ENCODE measurements at places on chromosomes 1 and 21.

- DNase-seq: peak; percentile 55
Measured at GRCh38 chr1:212012034-212012740, 23.2 kb downstream of the INTS7 start.

GRCh38 chr21:46368533-46369285 is 44.8 kb downstream of the PCNT start:
- no peak for DNase-seq

- no peak for DNase-seq
Measured at GRCh38 chr1:85198864-85199263, 2.0 kb downstream of the SYDE2 start.

DNA sequence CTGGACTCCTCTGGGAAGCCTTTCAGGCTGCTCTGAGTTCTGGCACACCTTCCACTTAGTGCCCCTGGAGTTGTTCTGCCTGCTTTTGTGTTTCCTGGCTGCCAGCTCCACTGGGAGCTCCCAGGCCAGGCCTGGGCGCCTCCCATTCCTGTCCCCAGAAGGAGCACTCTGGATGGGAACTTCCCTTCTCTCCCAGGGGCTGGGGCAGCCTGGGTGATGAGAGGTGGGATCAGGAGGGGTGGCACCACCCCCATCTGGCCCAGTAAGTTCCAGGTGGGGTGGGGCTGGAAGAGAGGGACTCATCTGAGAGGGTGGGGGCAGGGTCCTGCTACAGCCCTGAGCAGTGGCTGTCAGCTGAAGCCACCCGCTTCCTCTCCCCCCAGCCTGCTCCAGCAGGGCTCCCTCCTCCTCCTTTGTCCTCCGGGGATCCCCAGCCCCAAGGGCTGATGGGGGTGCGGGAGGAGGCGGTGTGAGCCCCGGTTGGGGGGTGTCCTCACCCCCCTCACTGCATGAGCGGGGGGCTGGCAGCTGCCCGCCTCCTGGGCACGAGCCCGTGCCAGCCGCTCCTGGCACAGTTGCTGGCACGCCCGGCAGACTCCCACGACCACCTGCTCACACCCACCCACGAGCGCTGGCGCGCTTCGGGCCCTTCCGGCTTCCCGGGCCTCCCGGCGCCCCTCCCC is 4.7 kb downstream of the FOXO6 start:
- DNase-seq: peak; percentile 48

DNA sequence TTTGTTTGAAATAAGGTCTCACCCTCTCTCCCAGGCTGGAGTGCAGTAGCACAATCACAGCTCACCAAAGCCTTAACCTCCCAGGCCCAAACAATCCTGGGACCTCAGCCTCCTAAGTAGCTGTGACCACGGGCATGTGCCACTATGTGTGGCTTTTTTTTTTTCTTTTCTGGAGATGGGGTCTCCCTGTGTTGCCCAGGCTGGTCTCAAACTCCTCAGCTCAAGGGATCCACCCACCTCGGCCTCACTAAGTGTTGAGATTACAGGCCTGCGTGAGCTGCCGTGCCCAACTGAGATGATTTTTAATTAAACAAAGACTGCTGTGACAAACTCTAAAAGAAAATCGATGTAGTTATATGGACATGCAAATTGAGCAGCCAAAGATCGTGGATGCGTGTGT is 768.4 kb upstream of the ADGRL2 start:
- no peak for DNase-seq

- no peak for DNase-seq
Measured at GRCh38 chr1:246304484-246305259, 202.4 kb downstream of the SMYD3 start.

- DNase-seq: no peak
Measured at GRCh38 chr1:3618531-3618880, 6.3 kb upstream of the TPRG1L start.

DNA sequence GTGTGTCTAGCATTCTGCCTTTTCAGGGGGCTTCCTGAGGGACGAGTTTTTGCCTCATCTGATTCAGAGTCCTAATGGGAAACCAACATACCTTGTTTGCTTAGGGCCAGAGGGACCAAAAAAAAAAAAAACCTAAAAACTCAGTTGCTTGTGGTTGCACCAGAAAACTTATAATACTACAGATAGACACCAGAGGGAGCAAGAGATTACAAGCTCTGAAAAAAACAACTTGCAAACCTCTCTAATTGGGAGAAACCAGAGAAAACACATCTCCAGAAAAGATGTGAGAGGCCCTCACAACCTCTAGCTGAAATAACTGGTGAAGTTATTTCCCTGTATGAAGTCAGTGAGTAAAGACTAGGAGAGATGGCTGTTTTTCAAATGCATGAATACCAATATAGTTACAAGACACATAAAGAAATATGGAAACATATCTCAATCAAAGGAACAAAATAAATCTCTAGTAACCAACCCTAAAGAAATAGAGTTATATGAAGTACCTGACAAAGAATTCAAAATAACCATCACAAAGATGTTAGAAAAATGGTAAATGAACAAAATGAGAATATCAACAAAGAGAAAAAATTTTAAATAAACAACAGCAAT is 233.7 kb upstream of the NFIA start:
- no peak for DNase-seq

DNA sequence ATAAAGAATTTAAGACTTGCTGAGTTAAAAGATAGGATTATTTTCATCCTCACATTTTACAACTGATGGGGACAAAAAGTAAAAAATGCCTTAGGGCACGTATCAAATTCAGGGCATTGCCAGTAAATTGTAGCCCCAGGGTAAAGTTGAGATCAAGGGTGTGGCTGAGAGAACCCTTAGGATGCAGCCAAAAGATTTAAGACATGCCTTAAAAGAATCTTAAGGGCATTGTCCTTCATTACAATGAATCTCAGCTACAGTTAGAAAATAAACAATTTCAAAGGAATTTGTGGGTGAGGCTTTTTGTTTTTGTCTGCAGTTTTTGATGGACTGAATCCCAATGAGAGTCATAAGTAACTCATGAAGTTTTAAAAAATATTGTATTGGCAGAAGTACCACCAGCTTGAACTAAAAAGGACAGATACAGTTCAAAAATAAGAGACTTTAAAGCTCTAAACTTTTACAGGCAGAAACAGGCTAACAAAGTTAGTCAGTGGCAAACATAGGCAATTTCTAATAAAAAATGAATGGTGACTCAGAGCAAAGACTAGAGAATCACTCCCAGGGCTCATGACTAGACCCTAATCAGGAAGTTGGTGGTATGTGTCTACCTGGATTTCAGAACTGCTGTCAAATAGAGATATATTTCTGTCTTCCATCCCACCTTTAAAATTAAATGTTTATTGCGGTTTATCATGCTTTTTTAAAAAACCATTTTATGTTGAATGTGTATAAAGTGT is 165.1 kb upstream of the SNX7 start:
- no peak for DNase-seq

- no peak for DNase-seq
Measured at GRCh38 chr1:22540337-22540736, 23.0 kb upstream of the EPHA8 start.

DNA sequence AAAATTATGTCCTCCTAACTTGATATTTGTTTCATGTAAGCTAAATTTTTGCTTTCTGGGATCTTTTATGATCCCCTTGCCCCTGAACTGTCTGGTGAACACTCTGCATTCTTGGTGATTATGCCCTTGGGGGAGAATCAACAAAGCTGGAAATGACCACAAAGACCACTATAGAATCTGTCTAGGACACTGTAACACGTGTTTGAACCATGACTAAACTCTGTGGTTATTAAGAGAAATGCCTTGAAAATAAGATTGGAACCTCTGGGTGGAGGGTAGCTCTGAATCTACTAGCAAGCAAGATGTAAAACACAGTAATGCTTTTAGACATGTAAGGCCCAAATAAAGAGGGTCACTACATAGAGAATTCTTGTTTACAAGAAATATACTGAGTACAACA is 237.5 kb downstream of the HMCN1 start:
- DNase-seq: no peak

DNA sequence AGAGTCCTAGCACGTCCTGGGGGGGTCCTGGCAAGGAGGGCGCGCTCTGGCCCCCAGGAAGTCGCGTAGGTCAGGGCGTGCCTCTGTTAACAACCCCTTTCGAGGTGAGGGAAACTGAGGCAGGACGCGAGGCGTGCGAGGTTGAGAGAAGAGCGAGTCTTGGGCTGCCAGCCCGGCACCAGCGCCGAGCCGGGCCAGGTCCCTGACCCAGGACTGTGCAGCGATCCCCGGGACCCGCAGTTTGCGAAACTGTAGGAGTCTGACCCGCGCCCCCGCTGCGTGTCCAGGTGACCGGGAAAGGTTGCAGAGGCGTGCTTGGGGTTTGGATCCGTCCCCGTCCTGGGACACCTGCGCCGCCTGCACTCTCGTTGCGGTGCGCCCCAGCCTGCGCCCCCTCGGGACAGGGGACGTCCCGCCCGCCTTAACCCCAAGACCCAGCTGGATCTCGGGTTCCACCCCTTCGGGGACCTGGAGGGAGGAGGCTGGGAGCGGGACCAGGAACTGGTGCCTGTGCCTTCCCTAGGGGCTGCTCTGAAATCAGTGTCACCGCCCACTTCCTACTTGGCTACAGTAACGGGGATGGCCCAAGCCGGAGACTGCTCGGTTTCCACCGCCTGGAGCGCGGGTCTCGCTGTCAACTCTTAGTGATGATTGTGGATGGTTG is 493 bp downstream of the DISC1 start:
- DNase-seq: peak; percentile 45

- DNase-seq: no peak
Measured at GRCh38 chr1:18734461-18735223, 104.0 kb downstream of the PAX7 start.

GRCh38 chr1:229629261-229629660 is 3.2 kb downstream of the URB2 start:
- no peak for DNase-seq

DNA sequence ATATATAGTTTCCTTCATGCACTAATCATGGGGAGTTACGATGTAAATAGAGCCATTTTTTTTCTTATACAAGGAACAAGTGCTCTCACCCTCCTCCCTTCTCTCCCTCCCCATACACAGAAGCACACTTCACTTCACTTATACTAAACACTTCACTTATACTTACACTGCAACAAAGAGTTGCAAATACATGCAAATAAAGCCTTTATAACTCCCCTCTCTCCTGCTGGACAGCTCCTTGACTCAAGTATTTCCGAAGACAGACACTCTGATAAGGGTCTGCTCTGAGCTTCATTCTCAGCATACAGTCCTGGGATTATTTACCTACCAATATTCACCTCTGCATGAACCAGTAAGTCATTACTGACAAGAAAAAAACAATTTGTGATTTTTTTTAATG is 35.6 kb upstream of the ERG start:
- DNase-seq: no peak

- no peak for DNase-seq
Measured at GRCh38 chr1:25477448-25478034, 46.8 kb downstream of the MACO1 start.

DNA sequence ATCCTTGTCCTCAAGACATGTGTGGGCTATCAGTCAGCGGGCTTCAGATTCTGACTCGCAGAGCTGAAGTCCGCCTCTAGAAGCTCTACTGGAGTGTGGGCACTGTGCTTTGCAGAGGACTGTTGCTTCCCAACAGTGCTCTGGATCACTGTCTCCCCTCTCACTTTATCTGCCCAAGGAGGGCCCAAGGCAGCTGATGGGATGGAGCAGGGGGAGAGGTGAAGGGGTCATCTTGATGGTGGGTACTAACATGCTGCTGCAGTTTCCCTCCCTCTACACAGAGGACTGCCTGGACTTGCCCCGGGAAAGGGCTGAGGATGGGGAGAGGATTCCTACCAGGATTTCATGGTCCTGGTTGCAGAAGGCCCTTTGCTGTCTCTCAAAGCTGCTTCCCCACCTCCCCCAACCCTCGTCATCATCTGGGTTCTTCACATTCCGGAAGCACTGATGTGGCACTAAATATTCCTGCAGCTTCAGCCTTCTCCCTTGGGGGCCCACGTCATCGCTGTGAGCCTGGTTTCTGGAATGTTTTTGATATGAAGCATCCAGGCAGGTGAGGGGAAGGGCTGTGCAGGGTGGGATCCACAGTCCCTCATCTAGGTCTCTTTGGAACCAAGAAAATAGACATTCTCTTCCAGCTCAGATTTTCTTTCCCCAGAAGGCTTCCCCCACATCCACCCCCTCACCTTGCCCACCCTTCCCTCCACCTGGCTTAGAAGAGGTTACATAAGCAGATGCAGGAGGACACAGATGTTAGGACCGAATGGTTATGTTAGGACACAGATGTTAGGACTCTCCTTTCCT is 23.2 kb downstream of the NUAK2 start:
- no peak for DNase-seq

DNA sequence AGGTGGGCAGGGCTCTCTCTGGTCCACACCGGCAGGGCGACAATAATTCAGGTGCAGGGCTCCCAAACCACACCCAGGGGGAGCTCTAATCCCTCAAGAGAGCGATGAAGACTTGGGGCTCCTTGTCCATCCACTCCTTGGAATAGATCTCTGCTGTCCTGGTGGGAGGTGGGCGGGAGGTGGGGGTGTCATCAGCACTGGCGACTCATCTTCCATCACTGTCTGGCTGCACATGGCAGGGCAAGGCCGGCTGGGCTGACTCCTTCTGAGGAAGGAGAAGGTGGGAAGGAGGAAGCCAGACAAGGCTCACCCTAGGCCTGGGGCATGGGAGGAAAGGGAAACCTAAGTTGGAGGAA is 29.3 kb downstream of the TNNT2 start:
- no peak for DNase-seq

DNA sequence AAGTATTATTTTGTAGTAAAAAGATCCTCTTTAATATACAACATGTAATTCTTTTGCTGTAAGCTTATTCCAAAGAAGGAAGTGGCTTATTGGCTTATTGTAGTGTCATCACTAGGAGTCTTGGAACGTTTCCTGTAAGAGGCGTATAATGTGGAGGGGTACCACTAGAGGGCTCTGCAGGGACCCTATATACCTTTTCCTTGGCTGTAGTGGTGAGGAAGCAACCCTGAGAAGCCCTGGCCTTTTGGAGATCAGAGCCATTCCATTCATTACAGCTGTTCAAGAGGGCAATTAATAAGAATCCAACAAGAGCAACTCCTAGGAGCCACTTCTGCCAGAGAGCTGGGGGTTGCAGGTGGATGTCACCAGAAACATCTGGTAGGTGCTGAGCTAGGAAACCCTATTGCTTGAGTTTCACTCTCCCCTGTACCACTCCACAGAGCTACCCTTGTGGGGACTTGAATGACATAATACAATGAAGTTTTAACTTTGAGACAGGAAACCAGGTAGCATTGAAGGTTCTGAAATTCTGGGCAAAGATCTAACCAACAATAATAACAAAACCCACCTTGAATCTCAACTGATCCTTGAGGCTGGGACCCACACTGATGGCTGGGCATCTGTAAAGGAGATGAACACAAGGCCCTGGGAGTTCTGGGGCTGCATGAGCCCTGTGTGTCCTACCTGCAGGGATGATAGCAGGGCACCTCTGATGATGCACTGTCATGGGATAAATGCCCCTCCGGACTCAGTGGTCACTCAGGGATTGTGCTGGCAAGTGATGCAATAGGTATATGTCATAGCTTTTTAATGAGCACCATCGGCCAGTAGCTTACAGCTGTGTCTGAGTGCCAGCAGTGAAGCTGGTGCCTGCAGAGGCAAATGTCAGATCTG is 160.2 kb upstream of the COA6 start:
- no peak for DNase-seq

DNA sequence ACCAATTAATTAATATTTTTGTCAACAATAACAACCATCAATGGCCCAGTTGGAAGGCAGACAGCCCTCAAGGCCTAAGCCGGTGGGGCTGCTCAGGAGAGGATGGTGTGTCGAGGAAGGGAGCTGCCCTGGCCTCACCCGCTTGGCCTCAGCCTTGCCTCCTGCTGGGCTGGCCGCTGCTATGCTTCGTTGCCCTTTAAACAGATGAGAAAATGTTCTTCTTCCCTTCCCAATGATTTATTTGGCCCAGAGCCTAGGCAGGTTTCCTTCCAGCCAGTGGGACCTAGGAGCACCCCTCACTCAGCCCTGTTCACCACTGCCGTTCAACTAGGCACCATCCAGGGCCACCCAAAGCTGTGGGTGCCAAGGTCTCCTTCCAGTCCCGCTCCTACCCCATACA is 3.1 kb upstream of the ADGRB2 start:
- no peak for DNase-seq
